Stimulated activated CD8-positive, alpha-beta memory T cell treated with anti-CD3 and anti-CD28 coated beads, Interleukin-4, amount 100 ng/mL, for 1 hour (primary cell): ENCODE measurements at places on chromosomes 5 and 9.

DNA sequence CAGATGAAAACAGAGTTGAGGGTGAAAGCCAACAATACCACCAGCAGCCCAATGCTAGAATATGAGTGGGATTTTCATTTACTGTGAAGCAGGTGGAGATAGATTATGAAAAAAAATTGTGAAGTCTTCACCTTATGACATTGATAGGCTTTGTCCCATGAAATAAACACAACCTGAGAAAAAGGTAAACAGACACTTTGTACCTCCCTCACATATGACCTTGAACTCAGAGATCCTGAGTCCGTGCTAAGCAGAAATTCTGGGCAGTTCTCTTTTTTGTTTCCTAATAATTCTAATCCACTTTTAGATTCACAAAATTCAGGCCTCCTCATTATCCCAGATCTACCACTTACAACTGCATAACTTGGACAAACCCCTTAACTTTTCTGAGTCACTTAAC lies 127.3 kb upstream of the RORB start:
- DNase-seq = no peak

- DNase-seq = no peak
Observed at GRCh38 chr5:37532976-37533740, 154.0 kb downstream of the WDR70 start.

- no peak for DNase-seq
Observed at GRCh38 chr5:107743373-107744000, 72.8 kb upstream of the EFNA5 start.

DNA sequence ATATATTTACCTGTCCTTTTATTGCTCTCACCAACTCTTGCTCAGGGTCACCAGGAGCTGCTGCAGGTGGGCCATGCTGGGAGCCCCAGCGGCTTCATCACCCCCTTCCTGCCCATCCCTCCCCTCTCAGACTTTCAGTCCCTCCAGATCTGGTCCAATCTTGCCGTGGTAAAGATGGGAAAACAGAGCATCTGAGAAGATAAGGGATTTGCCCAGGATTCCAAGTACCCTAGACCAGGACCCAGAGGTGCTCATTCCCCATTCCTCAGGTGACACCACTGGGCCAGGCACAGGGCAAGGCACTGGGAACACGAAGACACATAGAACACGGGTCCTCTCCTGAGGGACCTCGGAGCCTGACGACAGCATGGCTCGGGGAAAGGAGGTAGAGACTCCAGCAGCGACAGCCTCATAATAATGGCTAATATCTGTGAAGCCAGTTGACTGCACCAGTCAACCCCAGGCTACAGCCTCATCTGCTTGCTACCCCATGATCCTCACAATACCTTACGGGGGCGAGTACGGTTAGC lies 18.0 kb downstream of the TMOD1 start:
- no peak for DNase-seq

DNA sequence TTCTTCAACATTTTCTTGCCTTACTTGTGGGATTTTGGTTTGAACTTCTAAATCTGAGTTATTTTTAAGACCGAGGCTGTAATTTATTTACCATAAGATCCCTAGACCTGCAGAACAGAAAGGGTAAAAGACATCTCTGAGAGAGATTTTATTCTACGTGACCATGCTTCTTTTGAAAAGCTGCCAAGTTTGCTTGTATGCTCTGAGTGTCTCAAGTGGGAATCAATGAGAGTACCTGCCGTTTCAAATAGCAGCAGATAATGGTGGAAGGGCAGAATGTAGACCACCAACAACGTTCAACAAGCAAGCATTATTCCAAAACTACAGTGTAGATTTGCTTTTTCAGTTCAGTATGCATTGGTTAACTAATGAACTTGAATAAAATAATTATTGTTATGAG lies 108.6 kb upstream of the MINAR2 start:
- no peak for DNase-seq

- no peak for DNase-seq
Observed at GRCh38 chr5:123752552-123753179, 240.7 kb downstream of the CSNK1G3 start.

DNA sequence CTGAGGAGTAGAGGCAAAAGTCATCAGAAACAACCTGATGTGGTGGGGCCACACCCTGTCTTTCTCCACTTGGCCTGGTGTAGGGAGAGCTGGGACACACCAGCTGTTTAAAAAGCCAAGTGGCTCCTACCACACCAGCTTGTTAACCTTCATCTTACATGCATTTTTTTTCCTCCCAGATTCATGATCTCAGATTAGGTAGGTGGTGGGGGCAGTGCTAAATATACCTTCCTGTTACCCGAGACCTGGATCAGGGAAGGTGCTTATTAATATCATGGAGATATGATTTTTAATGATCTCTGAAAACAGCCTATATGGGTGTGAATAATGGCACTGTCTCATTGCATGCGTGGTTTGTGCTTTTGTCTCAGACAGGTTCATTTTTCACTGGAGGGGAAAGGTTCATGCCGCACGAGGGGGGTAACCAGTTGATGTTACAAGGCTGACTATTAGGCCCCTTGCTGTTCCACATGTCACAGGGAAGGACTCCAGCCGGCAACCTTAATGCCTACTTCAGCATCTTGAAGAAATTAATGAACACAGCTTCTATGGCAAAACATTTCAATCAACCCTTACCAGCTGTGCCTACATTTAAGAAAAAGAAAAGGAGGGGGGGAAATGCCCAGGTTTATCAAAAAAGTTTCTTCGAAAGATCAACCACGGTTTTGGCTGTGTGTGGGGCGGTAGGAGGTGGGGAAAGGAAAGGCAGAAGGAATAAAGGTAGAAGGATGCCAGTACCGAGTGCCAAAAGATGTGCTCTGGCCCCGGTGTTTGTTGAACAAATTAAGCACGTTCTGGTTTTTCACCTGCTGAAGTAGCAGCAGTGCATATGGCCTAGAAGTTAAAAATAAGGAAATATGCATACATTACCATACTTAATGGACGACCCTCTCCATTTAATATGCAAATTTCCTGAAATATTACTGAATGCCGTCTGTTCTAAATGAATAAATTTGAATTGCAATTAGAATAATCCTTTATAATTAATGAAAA lies 185.4 kb downstream of the EBF1 start:
- DNase-seq = no peak

- no peak for DNase-seq
Observed at GRCh38 chr9:21096172-21096900, 18.6 kb upstream of the IFNB1 start.

DNA sequence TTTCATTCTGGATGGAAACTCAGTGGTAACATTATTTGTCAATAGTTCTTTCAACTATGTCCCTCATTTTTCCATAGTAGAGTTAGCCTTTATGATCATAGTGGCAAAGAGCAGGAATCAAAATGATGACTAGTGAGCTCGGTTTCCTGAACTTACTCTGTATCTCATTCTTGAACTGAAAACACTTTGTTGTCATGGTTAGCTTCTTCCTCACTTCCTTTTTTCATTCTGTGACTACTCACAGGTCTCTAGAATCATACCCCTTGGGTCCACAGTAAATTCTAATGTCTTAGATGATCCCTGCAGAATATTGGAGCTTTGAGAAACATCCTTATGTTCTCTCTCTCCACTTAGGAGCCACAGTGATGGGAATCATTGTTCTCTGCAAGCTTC lies 29.4 kb upstream of the RECK start:
- DNase-seq = no peak

- no peak for DNase-seq
Observed at GRCh38 chr5:151880324-151880723, 44.3 kb downstream of the GLRA1 start.

DNA sequence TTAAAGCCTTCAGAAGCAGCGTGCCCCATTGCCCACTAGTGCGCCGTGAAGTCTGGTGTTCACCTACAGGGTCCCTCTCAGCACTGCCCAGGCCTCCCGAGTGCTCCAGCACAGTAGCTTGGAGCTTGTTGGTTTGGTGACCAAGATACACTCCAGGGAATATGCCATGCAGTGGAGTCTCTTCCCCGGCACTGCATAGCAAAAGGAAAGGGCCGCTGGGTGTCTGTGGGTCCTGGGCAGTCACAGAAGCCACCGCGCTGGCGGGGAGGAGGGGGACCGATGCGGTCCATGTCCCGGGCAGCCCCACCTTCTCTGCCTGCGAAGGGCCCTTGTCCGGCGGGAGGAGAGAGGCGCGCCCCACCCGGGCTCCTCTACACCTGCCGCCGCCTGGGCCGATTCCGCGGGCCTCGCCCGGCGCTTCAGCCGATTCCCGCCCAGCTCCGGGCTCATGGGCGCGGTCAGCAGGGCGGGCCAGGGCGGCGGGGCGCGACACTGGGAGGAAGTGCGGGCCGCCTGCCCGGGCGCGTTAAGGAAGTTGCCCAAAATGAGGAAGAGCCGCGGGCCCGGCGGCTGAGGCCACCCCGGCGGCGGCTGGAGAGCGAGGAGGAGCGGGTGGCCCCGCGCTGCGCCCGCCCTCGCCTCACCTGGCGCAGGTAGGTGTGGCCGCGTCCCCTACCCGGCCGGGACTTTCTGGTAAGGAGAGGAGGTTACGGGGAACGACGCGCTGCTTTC lies at the start of gene SYK:
SYK (plus strand) TSS at position 579 of the 732 bp plus-strand sequence. CDS start 42,080 bp downstream, outside the sequence.
- no peak for DNase-seq

- DNase-seq = no peak
Observed at GRCh38 chr5:5751498-5751897, 329.0 kb downstream of the ICE1 start.

DNA sequence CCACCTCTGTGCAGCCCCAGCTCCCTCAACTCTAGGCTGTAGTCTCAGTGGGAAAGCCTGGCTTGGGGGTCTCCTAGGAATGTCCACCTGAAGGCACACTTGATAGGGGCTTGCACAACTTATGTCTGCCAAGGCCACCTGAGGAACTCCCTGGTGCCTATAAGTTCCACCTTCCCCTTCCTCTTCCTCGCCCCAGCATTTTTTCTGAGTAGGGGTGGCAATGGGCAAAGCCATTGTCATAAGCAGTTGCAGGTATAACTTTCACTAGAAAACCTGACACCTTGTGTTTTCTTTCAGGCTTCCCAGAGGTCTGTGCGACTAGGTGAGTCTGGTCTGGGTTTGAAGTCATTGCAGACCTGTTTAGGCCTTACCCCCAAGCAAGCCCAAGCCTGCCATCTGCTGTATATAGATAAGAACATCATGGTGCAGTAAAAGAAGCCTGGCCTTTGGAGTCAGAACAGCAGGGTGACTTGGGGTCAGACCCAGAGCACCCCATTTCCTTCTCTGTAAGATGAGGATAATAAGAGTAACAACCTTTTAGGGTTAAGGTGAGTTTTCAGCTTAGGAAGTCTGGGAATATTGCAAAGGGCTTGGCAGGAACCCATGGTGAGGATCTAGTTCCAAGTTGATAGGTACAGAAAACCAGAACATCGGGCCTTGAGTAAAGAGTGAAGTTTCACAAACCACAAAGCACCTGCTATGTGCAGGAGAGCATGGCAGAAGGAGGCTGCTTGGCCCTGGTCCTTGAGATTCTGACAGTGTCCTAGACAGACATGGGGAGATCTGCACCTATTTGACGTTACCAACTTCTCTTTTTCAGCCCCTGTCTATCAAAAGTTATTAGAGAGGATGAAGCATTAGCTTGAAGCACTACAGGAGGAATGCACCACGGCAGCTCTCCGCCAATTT lies 33.8 kb downstream of the TGFBI start:
- no peak for DNase-seq

DNA sequence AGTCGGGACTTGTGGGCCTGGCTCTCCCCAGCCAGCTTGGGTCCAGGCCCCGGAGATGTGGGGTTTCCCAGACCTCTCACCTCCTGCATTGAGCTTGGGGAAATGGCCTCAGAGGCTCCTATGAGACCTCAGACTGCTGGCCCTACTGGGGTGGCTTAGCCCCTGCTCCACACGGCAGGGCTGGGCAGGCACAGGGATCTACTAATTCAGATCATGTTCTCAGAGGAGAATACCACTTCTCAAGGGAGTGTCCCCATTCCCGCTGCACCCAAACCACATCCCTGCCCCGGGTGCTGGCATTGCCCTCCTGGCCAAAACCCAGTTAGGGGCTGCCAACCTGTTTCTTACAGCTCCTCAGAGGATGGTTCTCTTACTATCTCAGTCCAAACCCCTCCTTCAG lies 82.1 kb upstream of the LMX1B start:
- DNase-seq = no peak

GRCh38 chr5:180128671-180129261 lies 57.2 kb upstream of the RNF130 start:
- no peak for DNase-seq

- no peak for DNase-seq
Observed at GRCh38 chr5:109519416-109519815, 109.6 kb upstream of the PJA2 start.

DNA sequence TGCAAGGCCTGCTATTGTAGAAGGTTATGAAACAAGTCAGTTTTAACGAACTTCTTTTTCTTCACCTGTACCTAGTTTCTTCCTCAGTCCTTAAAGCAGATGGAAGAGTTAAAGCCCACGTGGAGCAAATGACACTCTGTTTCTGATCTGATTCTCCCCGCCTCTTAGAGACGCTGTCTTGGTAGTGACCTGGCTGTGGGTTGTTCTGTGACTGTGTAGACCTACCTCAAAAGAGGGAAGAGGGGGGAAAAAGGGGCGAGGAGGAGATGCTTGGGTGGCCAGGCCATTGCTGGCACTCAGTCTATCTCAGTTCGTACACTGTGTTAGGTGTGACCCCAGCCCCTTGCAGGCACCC lies 610 bp downstream of the GFRA3 start:
- DNase-seq = no peak

- no peak for DNase-seq
Observed at GRCh38 chr9:94110821-94111252, 26.6 kb downstream of the PTPDC1 start.

DNA sequence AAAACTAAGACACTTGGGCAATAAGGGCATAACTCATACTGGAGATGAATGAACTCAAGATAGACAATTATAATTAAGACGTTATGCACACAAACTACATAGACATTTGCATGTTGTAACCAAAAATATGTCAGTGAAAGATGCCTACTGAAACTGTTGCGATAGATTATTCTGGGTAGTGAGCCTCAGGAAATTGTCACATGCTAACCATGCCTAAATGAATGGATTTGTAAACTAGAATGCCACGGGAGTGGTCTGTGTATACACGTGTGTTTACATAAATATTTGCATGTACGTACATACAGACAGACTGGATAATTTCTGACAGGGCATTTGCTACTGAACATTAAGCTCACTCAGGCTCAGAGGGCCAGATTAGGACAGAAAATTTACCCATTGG lies 1.2 kb downstream of the NIPSNAP3B start:
- no peak for DNase-seq

GRCh38 chr5:40405230-40405629 lies 274.5 kb upstream of the PTGER4 start:
- no peak for DNase-seq

- DNase-seq = no peak
Observed at GRCh38 chr5:82425591-82425990, 147.4 kb upstream of the RPS23 start.

DNA sequence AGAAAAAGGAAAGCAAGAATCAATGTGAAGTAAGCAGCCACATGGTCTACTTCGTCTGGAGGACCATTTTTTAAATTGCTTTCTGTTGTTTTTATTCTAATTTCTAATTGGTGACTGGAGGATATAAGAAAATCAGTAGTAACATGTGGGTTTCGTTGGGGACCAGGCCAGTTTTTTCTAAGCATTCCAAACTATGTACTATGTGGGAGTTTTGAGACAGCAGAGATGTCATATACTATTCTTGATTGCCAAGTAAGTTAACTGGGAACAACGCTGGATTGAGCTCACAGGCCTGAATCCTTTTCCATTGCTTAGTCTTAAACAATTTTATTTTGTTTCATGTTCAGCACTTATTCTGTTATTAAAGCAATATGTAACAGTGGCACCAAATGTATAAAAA lies 225.7 kb downstream of the TMEM167A start:
- no peak for DNase-seq
